ENCODE measurements at places on chromosomes 5 and 9. TPM values are rescaled to one million over a fixed set of nuclear protein-coding genes. Genes with fewer than 3 reads are reported as not detected.

ARHGEF37 gene
- 0.28 TPM for total RNA-seq

PLAC8L1 gene
- total RNA-seq = not detected

IRX1 gene
- total RNA-seq = not detected

PCDHGA10 gene
- 6.9 TPM for total RNA-seq

ANKRD18B gene
- 13.4 TPM for total RNA-seq

CCL27 gene
- 0.18 TPM for total RNA-seq

APC gene
- total RNA-seq = 76.1 TPM

C9 gene
- not detected for total RNA-seq

DNA sequence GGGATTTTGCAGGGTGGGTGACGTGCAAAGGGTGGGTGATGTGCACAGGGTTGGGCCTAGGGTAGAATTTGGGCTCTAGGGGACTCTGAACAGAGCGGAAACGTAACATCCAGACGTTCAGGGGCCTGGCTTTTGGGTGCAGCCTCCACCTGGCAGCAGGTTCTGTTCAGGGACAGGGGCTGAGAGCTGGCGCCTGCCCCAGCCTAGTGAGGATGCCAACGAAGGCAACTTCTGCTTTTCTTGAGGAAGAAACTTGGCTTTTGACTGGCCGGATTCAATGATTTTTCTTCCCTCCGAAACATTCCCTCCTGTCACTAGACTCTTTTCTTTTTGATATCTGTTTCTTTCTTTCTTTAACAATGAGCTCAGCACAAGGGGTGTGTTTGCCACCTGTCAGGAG is 38.6 kb upstream of the SLC6A19 start:
- DNase-seq = no peak

DNA sequence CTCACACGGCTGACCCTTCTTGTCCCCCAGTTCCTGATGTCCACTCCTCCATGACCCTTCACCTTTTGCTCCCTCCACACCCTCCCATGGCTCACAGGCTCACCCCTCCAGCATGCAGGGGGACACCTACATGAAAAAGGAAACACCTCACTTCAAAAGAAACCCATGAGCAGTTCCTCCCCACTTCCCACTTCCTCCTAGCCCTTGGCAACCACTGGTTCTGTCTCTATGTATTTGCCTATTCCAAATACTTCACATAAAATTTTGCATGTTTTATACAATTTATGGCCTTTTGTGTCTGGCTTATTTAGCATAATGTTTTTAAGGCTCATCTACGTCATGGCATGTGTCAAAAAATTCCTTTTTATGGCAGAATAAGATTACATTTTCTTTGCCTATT is 100.2 kb upstream of the S1PR3 start:
- no peak for DNase-seq

DNA sequence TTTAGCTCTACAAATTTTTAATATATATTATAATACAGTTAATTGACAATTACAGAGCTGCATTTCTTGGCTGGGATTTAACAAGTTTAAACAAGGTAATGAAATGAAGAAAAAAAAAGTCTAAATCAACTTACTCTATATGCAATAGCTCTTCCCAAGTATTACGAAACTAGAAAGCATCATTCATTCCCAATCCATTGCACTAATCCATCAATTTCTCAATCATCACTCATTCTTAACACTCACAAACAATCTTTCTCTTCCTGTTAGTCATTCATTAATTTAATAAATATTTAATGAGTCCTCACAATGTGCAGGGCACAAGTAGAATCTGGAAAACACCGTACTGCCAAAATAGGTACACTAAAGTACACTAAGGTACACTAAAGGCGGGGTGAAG is 42.9 kb upstream of the APBA1 start:
- no peak for DNase-seq

DNA sequence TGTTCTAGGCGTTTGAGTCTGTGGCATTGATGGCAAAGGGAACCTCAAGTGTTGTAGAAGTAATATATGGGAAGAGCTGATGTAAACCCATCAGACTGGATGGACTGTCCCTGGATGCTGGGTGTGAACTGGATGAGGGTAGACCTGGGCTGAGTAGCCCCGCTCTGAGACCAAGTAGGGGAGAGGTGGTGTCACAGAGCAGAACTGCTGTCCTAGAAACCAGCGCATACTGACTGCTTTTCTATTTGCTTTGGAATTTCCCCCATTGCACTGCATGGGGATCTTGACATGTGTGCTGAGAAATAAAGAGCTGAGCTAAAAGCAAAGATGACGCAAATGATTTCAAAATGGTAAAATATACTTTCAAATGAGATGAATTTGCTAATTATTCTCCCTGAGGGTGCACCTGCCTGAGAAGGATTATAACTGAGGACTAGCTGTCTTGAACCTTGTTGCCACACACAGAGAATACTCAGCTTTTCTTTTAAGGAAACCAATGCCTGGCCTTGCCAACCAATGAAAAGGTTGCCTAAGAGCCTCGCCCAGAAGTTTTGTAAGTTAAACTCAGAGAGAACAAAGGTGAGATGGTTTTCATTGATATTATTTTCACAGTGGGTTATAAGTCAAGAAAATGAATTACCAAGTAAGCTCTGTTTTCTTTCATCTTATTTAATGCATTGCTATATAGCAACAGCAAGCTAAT is 44.8 kb downstream of the NIM1K start:
- DNase-seq = no peak

DNA sequence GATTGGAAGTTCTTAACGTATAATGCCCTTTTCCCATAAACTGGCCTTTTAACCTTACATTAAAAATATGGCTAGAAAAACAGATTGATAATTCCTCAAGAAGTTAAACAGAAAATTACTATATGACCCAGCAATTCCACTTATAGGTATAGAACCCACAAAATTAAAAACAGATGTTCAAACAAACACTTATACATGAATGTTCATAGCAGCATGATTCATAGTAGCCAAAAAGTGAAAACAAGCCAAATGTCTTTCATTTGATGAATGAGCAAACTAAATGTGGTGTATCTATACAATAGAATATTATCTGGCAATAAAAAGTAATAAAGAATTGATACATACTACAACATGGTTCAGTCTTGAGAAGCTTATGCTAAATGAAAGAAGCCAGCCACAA is 35.5 kb downstream of the POU5F2 start:
- peak; percentile 57 for DNase-seq

- peak; percentile 55 for DNase-seq
Measured at GRCh38 chr5:176508603-176509002, 28.6 kb downstream of the RNF44 start.
